Stimulated activated CD4-positive, alpha-beta T cell treated with anti-CD3 and anti-CD28 coated beads, Interleukin-12 subunit alpha, Interleukin-12 subunit beta, amount 100 ng/mL, for 48 hours (primary cell): ENCODE measurements at places on chromosomes 1 and 21.

DNA sequence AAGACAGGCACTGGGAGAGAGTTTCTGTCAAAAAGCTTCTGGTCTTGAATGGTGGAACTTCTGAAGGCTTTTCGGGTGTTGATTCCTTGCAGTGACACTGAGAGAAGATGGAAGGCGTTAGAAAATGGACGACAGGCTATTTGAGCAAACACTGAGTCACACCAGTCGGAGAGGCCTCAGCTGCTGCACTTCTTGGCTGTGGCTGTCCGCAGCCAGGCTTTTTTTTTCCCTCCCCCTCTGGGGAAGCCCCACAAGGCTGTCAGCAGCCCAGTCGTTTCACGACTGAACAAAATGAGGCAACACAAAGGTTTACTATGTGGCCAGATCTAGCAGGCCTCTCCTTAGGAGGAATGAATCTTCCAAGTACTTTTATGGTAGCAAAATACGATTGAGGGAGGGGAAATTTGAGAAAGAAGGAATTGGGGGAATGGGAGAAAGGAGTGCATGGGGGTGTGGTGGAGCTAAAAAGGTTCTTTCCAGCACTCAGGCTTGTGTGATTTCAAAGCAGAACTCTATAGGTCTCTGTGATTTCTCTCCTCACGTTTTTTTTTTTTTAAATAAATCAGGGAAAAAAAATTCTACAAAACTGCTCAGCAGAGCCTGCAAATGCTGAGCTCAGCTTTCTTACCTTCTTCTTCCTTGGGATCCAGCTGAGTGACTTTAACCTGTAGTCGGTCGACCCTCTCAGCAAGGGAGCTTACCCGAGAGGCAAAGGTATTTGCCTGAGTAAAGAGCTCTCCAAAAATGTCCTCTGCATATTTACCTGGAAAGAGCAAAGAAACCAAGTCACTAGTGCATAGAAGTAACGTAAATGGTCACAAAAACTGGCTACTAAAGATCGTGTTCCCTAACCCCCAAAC lies 26.1 kb downstream of the GPR3 start:
- peak; percentile 60 for DNase-seq

DNA sequence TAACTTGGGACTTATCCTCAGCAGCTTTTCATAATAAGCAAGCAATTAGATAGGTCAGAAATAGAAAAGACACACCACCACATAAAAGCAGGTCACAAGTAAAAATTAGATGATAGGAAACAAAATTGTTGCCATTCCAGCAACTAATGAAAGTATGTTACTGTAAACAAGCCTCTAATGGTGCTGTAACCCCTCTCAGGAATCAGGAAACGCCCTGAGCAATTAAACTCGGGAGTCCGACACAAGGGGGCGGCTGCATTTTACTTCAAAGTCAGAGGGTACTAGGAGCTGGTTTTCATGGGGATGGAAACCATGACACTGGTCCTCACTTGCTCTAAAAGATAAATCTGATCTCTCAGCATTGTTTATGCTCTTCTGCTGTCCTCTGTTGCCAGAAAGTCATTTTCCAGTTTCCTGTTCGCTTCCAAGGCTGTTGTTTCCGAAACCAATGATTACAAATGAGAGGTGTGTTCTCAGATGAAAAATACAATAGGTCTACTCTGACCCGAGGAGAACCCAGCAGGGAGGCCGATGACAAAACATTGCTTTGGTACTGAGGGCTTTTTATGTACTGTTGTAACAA lies 93.4 kb downstream of the TGFBR3 start:
- no peak for DNase-seq

DNA sequence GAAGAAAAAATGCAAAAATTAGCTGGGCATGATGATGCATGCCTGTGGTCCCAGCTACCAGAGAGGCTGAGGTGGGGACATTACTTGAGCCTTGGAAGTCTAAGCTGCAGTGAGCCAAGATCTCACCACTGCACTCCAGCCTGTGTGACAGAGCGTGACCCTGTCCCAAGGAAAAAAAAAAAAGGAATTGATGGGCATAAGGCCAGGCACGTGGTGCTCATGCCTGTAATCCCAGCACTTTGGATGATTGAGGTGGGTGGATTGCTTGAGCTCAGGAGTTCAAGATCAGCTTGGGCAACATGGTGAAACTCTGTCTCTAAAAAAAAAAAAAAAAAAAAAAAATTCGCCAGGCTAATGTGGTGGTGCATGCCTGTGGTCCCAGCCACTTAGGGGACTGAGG lies 55.8 kb upstream of the ATP2B4 start:
- DNase-seq: no peak

DNA sequence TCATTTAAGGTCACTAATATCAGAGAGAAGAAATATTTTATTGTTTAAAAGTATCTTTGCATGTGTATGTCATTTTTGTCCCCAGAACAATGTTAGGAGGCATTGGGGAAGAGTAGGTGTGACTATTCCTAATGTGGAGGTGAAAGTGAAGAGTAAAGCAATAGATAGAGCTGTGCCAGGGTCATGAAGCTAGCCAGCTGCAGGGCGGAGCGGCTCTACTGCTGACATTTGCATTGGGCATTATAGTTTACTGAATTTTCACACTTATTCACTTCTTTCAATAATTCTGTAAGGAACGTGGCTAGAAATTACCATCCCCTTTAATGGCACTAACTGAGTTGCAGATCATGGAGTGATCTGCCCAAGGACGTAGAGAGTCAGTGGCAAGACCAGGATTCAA lies 35.3 kb downstream of the KCNA2 start:
- DNase-seq: no peak

DNA sequence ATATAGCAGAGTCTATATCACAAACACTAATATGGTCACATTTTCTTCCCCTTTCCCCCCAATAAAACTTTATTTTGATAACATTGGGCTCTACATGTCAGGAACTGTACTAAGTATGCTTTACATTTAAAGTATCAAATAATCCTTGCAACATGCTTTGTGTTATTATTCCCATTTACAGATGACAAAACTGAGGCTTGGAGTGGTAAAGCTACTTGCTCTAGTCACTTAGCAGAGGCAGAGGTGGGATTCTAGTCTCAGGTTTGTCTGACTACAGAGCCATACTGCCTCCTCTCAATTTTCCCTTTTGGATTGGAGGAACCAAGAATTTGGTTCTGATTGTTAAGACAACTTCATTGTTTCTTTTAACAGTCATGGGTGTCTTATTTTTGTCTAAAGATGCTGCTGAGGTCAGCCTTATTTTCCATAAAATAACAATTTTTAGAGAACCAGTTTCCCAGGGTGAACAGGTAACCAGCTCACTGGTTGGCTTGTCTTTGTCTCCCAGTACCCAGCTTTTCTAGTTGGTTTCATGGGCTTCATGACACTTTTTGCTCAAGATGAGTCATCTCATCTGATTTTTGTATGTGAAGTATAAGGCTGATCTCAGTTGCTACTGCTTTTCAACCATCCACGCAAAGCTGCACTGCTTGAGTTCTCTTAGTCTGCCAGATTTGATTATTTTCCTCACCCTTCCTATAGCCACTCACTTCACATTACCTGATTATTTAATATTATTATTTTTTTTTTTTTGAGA lies 81.0 kb upstream of the ARID1A start:
- DNase-seq: no peak

GRCh38 chr1:179761296-179761695 lies 18.2 kb downstream of the FAM163A start:
- no peak for DNase-seq

DNA sequence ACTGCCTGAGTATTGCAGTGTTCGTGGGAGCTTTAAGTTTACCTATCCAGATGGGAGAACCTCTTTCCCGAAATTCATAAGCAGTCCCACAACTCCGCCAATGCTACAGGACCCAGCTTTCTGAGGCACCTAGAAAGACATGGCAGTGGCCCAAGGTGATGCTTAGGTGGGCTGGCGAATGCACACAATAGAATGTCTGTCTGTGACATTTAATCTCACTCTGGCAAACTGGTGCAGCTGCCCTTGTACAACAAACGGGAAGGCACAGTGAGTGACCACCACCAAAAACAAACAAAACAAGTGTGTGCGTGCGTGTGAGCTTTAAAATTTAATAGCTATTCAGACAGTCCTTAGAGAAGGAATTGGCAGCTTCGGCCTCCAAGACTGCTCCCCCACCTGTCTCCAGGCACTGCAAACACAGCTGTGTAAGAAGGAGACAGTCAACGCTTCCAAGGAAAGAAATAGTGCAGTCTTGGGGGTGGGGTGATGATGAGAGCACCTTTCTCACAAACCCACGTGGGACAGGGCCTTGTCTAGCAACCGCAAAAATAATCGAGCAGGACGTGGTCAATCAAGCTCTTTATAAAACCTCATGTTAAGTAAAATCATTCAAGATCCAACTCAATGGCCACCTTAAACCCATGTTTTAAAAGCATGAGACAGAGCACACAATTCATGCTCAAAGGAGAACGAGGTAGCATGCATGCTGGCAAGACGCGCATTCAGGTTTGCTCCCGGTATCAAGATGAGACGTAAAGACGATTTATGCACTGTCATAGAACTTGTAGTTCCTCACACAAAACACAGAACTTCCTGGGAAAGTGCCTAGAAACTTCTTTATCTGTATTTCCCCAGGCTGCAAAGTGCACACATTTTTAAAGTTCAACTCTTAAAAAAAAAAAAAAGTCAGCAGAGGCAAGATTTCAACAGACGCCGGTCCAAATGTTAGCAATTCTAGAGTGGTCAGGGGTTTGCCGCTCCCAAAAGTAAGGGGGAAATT lies 84.1 kb downstream of the TM2D1 start:
- DNase-seq: no peak

GRCh38 chr1:113040718-113041412 lies 32.1 kb upstream of the LRIG2 start:
- no peak for DNase-seq

GRCh38 chr1:230626232-230626631 lies 16.0 kb upstream of the COG2 start:
- DNase-seq: no peak

DNA sequence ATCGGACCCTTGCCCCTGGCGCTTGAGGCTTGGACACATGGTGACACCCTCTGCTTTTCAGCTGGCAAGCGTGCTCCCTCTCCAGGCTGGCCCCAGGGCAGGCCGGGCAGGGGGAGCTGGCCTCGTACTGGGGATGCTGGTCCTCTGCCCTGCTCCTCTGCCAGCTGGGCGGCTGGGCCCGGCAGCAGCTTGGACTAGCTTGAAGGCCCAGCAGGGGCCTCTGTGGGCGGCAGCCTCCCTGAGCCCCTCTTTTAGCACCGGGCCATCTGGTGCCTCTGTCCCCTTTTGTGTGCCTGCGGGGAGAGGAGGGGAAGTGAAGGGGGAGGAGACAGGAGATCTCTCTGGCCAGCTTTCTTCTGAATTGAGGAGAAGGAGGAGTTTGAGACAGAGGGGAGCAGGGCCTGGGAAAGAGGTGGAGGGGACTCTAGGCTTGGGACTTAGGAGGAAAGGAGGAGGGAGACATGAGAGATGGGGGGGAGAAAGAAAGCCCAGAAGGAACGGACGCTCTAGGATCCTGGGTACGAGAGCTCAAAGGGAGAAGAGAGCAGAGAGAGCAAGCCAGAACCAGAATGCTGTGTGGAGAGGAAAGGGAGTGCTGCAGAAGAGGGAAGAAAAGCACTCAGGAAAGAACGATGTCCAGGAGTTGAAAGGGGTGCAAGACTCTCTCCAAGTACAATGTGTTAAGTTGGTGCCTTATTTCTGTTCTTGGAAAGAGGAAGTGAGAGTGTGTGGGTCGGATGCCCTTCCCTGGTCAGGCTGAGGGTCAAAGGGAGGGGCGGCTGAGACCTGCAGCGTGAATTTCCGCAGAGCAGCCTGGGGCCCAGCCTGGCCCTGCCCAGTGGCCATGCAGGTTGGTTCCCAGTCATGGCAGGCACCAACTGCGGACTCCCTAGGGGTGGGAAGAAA lies 40.3 kb downstream of the IER5 start:
- no peak for DNase-seq

- DNase-seq: no peak
Observed at GRCh38 chr1:22527555-22528296, 35.6 kb upstream of the EPHA8 start.

- no peak for DNase-seq
Observed at GRCh38 chr21:31502537-31503143, 156.9 kb upstream of the SOD1 start.
